ENCODE measurements at places on chromosomes 3 and 15. TPM values are rescaled to one million over a fixed set of nuclear protein-coding genes. Genes with fewer than 3 reads are reported as not detected.

CORO2B gene
- not detected for total RNA-seq

PRICKLE2 gene
- total RNA-seq, result 0.34 TPM

WDR49 gene
- total RNA-seq, result not detected

GOLGA8M gene
- total RNA-seq, result not detected

ATP13A5 gene
- total RNA-seq, result not detected

OCA2 gene
- not detected for total RNA-seq

CCDC54 gene
- total RNA-seq, result not detected

KLHL40 gene
- not detected for total RNA-seq

TRIM42 gene
- total RNA-seq, result not detected

SPINK8 gene
- not detected for total RNA-seq

XCR1 gene
- total RNA-seq, result not detected
